CD14-positive monocyte (primary cell): ENCODE measurements at places on chromosomes 12 and 14.

DNA sequence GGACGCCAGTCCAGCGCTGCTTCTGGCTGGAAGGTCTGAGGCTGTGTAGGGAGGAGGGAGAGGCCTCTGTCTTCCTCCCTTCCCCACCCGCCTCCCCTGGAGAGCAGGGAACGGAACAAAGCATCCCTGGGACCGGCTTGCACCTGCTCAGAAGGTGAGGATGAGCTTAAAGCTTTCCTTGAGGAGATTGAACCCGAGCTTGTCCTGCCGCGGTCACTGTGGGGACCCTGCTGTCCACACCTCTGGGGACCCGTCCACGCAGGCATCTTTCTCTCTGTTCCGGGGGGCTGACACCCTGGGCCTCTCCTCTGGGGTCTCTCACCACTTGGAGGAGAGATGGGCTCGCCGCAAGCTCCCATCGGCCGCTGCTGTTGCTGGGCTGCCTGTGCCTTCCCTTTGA is 33.2 kb upstream of the SFSWAP start:
- DNase-seq: no peak

GRCh38 chr12:22443379-22444316 is 100.7 kb downstream of the C2CD5 start:
- peak; percentile 72 for DNase-seq

DNA sequence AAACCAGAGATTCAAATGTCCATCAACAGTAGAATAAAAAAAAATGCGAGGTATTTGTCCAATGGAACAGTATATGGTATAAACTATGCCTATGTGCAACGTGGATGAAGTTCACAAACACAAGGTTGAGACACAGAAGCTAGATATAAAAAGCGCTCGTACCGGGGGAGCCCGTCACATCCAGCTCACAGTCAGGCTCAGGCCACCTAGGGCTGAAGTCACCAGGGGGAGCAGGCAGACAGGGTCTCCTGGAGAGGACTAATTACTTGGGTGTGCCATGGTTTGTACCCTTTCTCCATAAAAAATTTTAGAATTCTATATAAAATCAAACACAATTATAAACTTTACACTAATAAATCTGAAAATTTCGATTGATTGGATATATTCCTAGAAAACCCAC is 13.6 kb downstream of the AHNAK2 start:
- no peak for DNase-seq

- no peak for DNase-seq
Measured at GRCh38 chr12:71954083-71954778, 15.6 kb downstream of the TPH2 start.

- DNase-seq: no peak
Measured at GRCh38 chr12:53717319-53717718, 9.9 kb downstream of the CALCOCO1 start.

GRCh38 chr14:77808250-77808649 is 8.3 kb downstream of the ADCK1 start:
- no peak for DNase-seq

- no peak for DNase-seq
Measured at GRCh38 chr12:53627919-53628318, 1.7 kb upstream of the ATF7 start.

- DNase-seq: no peak
Measured at GRCh38 chr14:90453401-90453951, 56.6 kb downstream of the CALM1 start.

DNA sequence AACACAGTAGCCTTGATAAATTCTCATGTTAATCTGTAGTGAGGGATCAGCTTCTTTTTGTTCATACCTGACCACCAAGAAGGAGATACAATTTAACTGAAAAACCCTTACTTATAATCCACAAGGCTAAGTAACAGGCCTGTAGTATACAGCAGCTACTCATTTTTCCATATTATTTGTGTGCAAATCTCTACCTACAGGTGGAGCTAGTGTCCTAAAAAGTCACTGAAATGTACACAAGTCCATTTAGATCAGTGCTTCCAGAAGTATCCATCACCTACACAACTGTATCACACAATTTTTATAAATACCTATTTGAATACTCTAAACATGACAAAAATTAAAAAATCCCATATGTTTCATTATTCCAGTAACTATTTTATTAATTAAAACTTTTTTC is 173.2 kb downstream of the SLC35F4 start:
- DNase-seq: no peak

DNA sequence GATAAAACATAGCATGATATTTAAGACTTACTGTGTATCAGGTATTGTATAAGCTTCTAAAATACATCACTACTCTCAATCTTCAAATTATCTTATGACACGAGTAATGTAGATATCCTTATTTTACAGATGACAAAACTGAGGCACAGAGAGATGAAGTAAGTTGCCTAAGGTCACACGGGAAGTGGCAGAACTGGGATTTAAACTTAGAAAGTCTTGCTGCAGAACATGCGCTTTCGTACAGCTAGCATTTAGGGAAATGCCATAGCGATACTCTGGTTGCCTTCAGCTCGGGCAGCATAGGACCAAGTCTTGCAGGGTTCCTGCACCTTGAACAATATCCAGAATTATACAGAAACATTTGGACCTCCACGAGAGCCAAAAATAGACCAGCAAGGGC is 162.4 kb downstream of the BRMS1L start:
- no peak for DNase-seq

DNA sequence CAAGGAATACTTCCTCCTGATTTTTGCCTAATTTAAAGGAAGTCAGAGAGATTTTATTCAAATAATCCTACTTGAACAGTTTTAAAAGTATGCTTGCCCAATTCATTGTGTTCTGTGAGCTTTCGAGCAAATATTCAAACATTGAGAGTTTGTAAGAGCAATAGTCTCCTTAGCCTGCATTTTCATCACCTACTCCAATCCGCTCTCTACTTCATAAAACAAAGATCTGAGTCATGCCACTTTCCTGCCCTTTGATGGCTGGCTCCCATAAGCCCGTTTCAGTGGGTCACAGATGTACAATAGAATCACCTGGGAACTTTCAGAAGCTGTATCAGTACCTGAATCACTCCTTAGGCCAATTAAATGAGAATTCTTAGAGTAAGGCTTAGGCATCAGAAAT is 319.2 kb downstream of the PDZRN4 start:
- no peak for DNase-seq

- no peak for DNase-seq
Measured at GRCh38 chr14:54435500-54435981, 5.6 kb downstream of the CNIH1 start.

GRCh38 chr14:23562822-23563472 is 4.6 kb downstream of the AP1G2 start:
- peak; percentile 46 for DNase-seq

GRCh38 chr14:103279142-103280025 is 54.7 kb upstream of the EIF5 start:
- no peak for DNase-seq

GRCh38 chr14:65302571-65303189 is 109.8 kb upstream of the FUT8 start:
- DNase-seq: no peak

GRCh38 chr12:55842681-55843429 is at the start of gene MMP19:
Gene MMP19 (minus strand): TSS chr12:55842936. CDS start chr12:55842830, 106 bp downstream.
- peak; percentile 36 for DNase-seq

GRCh38 chr12:90305379-90305778 is 596.7 kb upstream of the ATP2B1 start:
- no peak for DNase-seq

DNA sequence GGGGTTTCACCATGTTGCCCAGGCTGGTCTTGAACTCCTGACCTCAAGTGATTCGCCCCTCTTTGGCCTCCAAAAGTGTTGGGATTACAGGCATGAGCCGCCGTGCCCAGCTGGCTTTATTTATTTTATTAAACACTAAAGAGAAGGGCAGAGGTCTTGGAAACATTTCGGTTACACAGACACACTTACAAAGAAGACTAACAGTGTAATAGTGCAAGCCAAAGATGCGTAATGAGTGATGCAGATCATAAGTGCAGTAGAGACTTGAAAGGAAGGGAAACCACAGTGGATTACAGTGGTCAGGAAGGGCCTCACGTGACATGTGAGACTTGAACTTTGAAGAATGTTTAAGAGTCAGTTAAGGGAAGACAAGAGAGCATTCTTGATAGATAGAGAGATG is 33.9 kb upstream of the CDK17 start:
- DNase-seq: peak; percentile 74

GRCh38 chr12:124018539-124018938 is 45.5 kb downstream of the ZNF664 start:
- DNase-seq: no peak

DNA sequence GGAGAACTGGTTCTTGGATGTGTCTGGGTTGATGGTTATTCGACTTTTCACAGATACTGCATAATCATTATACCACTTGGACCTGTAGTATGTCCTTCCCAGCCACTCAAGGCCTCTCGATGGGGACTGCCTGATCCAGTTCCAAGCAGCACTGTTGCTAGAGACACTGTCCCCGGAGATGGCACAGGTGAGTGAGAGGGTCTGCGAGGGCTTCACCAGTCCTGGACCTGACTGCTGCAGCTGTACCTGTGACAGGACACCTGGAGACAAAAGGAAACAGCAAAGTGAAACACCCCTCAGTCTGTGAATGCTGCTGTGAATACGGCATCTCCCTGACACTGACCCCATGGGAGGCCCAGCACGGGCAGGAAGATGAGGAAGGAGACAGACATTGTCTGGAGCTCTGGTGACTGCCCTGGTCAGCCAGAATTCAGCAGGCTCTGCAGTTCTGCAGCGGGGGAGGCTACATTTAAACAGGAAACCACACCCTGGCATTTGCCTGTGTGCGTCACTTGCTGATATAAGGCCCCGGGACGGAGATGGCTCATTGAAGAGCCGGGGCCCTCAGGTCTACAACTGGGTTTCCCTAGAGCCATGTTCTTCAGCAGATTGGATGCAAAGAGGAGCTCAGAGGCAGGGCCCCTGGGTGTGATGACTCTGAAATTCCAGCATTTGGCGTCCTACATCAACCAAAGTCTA is 413.6 kb downstream of the TMEM121 start:
- peak; percentile 15 for DNase-seq

- no peak for DNase-seq
Measured at GRCh38 chr14:29846339-29847055, 81.2 kb downstream of the PRKD1 start.

DNA sequence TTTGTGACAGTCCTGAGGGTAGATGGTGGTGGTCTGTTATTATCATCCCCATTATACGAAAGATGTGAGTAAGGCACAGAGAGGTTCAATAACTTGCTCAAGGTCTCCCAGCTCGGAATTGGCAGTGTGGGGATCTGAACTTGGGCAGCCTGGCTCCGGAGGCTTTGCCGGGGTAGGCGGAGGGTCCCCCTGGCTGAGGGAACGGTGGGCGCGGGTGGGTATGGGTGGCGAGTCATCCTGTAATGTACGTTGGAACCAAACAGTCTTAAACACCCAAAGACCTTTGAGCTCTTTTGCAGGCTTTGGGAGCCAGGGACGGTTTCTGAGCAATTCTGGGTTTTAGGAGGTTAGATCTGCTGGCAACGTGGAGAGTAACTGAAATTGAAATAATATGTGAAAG is 16.5 kb downstream of the SLC24A4 start:
- no peak for DNase-seq
